ENCODE measurements at places on chromosomes 5 and 9. TPM values are rescaled to one million over a fixed set of nuclear protein-coding genes. Genes with fewer than 3 reads are reported as not detected.

TYRP1 gene
- total RNA-seq, result 2.0 TPM

APBA1 gene
- total RNA-seq, result 6.2 TPM

FAM169A gene
- 1.3 TPM for total RNA-seq

SOX30 gene
- not detected for total RNA-seq

CPEB4 gene
- 10.0 TPM for total RNA-seq

ST8SIA4 gene
- 3.0 TPM for total RNA-seq

ZNF474 gene
- not detected for total RNA-seq

GRCh38 chr9:85408494-85408893 lies 333.3 kb downstream of the AGTPBP1 start:
- DNase-seq, result no peak

DNA sequence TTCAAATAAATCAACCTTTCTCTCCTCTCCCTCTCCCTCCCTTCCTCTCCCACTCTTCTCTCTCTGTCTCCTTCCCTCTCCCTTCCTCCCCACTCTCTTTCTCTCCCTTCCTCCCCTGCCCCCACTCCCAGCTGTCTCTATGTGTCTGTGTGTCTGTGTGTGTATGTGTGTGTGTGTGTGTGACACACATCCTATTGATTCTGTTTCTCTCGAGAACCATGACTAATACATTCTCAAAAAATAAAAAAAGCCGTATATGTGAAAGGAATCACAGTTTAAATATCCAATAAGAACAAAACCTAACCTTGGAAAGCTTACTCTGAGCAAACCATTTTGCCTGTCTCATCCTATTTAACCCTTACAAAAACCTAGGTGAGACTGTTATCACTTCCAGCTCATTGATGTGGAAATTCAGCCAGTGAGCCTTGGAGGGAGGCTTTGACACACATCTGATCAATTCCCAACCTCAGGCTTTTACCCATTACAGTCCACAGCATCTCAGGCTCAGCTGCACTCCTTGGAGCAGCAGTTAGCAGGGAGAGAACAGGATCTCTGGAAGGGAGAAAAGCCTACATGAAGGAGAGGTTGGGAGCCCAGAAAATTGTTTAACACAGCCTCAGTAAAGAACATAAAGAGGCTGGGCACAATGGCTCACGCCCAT lies 8.3 kb downstream of the HSD17B3 start:
- peak; percentile 31 for DNase-seq

DNA sequence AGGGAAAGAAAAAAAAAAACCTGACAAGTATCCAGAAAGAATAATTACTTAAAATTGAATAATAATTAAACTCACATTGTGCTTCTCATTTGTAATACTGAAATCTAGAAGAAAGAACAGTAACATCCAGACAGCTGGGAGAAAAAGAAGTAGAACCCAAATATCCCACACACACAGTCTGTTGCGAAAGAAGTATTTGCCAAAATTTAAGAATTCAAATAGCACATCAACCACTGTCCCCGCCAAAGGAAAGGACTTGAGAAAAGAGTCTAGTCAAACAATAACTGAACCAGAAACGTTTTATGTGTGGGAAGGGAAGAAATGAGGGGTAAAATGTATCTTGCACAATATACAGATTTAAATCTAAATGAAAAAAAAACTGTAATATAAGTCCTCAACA lies 202.8 kb downstream of the MLLT3 start:
- DNase-seq, result no peak

DNA sequence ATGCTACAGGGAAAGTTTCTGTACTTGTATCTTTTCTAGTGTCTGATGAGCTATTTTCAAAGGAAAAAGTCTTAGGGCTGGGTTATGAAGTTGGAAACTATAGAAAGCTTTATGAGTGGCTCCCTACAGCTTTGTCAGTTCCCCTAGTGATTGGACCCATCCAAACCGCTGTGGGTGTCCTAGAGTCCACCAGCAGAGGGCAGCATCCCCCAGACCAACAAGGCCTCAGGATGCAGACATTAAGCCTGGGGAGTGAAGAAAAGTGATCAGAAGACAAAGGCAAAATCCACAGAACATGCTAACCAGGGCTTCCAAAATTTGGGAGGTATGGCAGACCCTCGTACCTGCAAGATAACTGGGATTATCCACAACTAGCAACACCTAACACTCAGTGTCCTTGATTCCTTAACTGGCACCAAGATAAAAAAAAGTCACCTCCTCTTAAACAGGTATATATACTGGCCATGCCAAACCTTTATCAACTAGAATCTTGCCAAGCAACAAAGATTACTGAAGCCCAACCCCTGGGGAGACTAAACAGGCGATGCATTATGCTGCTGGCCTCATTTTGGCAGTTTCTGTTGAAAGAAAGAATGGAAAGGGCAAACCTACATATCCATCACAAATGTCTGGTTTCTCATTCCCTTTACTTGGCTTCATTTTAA lies 110.4 kb upstream of the NR5A1 start:
- peak; percentile 85 for DNase-seq

- no peak for DNase-seq
Observed at GRCh38 chr9:27663526-27663925, 90.2 kb upstream of the C9orf72 start.

DNA sequence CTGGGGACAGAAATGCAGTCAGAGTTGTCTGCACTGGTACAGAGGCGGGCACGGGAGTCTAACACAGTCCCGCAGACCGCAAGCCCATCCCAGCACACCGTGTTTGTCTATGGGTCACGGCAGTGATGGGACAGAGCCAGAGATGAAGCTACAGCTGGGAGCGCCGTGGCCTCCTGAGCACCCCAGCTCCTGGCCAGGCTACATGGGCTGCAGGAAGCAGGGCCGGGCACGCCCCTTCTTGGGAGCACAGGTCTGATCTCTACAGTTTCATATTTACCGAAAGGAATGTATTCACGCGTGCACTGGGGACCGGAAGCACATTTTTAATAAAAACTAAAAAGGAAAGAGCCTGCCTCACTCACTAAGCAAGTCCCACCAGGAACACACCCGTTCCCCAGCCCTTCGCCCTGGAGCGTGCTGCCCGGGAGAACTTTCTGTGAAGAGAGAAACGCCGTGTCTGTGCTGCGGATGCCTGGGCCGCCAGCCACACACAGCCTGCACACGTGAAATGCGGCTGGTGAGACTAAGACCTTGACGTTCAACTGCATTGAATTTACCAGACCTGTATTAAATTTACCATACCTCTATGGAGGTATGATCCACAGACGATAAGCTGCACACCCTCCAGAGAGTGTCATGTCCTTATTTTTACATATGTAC lies 81.1 kb downstream of the VAV2 start:
- DNase-seq, result no peak

- DNase-seq, result peak; percentile 7
Observed at GRCh38 chr9:70020991-70021571, 22.6 kb upstream of the MAMDC2 start.

DNA sequence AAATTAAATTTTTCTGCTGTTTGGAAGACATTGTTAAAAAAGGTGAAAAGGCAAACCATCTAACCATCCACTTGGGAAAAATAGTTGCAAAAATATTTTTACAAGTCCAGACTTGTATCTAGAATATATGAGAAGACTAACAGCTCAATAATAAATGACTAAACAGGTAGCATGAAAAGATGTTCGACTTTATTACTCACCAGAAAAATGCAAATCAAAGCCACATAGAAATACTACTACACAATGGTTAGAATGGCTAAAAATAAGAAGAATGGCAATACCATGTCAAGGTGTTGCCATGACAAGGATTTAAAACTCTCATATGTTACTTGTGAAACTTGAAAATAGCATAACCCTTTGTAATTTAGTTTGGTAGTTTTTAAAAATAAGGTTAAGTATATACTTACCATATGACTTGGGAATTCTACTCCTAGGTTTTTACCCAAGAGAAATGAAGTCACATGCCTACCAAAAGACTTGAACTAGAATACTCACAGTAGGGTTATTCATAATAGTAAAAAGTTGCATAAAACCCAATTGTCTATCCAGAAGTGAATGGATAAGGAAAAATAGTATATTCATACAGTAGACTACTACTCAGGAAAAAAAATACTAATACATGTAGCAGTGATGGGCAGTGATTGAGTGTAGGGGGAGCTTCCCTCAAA lies 93.8 kb downstream of the VPS13A start:
- no peak for DNase-seq

- no peak for DNase-seq
Observed at GRCh38 chr5:1564824-1565736, 41.3 kb upstream of the LPCAT1 start.

DNA sequence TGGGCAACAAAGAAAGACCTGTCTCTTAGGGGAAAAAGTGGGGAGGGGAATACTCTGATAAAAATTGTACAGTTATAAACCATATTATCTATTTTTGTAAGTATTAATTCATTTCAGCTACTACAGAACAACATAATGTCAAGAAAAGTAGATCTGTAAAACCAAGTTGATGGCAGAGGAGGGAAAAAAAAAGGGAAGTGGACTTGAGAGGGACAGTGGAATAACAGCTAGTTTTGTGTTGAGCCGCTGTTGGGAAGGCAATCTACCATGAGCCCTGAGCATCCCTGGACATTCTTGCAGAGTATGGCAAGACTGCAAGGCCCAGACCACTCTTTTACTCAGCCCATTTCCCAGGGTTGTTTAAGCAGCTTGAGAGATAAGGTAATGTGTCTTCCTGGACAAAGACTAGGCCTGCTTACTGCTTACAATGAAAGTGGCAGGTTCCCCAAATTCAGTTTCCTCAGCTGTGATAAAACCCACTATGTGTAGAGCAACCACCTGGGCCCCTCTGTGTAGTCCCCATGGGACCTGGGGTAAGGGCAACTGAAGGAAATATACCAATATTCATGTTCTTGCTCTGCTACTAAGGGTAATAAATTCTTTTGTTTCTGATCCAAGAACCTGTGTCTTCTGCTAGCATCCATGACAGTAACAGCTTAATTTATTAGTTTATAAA lies 25.0 kb downstream of the CEP120 start:
- no peak for DNase-seq

DNA sequence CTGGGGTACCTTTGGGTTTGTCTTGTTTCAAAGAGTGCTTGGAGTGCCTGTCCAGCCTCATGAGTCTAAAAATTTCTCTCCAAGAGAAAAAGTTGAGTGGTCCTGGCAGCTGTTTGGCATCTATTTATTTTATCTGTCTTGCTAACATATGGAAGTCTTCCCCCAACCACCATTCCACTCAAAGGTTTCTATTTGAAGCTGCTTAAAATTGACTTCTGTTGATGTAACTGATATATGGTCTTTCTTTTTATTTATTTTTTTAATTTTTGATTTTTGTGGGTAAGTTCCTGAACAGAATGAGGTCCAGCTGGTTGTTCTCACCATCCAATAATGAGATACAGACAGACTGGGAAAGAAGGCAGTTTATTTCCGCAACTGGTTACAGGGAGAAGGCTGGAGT lies 178.7 kb upstream of the SGCD start:
- no peak for DNase-seq

DNA sequence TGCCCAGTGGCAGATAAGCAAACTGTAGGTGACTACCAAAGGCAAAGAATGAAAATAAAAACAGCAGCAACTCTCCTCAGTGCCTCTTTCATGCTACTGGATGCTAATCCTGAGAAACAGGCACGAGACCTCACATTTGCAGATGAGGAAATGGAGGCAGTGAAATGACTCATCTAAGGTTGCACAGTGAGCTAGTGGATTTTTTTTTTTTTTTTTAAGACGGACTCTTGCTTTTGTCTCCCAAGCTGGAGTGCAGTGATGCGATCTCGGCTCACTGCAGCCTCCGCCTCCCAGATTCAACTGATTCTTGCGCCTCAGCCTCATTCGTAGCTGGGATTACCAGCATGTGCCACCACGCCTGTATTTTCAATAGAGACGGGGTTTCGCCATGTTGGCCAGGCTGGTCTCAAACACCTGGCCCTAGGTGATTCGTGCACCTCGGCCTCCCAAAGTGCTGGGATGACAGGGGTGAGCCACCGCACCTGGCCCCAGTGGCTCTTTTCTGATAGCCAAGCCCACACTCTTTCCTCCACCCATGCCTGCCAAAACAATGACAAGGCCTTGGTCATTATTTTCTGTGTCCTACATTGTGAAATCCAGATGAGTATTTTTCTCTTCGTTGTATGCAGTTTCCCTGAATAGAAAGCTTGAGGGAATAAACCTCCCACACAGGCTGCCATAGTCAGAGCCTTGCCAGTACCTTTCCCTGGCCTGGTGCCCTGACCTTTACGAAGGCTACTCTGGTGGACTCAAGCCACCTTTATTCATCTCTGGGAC lies 19.2 kb downstream of the DOCK2 start:
- no peak for DNase-seq

DNA sequence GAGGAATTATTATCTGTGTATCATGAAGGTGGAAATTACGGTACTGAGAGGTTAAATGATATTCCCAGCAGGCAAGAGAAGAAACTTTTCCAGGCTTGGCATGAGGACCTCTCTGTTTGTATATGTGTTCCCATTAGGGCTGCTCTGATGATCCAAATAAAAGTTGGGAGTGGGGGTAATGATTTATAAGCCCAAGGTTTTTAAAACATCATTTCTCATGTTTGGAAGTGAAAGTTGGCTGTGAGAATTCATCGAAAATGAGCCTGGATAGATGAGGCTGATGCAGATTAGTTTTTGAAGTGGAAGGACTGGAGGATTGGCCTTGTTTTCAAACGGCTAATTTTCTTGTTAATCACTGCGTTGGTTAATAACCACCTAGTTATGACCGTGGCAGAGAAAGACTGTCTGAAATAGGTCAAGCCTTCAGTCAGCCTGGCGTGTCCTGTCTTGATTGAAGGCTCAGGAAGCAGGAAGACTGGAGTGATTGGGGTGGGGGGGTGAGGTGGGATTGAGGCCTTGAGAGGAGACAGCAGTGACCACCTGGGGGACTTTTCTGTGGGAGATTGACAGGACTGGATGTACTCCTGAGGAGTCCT lies 391.0 kb upstream of the WWC1 start:
- DNase-seq, result no peak

- no peak for DNase-seq
Observed at GRCh38 chr5:139895647-139896046, 100.0 kb downstream of the PSD2 start.

DNA sequence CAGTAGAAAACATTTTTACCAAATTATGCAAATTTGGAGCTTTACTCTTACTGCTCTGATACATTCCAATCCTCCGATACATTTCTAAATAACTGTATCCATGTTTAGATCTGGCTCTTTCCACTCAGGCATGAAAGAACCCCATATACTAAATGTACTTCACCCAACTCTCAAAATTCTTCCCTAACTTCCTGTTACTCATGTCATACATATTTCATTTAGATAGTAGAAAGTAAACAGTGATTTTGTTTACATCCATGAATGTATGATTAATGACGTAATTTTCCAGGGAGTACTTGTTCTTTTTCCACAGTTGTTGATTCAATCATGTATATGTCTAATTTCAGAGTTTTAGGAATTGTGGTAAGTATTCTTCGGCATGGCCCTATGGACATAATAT lies 1426.5 kb upstream of the C9orf72 start:
- no peak for DNase-seq

- DNase-seq, result peak; percentile 65
Observed at GRCh38 chr5:102971676-102972293, 148.2 kb downstream of the GIN1 start.

- DNase-seq, result peak; percentile 78
Observed at GRCh38 chr9:15142878-15143534, 164.0 kb downstream of the TTC39B start.

All from lung microvascular endothelial cell (primary cell).